ENCODE measurements at places on chromosomes 16 and 17.

- DNase-seq = no peak
These were observed 34.7 kb upstream of the POLR3E start for GRCh38 chr16:22262460-22262859.

DNA sequence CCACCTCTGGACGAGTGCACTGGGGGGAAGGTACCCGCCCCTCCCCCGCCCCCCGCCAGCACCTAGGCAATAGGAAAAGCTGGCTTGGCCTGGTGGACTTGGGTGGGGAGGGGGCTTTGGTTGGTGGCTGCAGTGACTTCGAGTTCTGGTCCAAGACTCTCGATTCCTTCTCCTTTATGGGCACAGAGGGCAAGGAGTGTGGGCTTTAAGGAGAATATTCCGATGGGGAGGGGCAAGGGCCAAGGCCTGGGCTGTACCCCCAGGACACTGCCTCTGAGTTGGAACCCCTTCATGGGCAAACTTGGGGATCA is 409 bp downstream of the ACSF2 start:
- DNase-seq = no peak

DNA sequence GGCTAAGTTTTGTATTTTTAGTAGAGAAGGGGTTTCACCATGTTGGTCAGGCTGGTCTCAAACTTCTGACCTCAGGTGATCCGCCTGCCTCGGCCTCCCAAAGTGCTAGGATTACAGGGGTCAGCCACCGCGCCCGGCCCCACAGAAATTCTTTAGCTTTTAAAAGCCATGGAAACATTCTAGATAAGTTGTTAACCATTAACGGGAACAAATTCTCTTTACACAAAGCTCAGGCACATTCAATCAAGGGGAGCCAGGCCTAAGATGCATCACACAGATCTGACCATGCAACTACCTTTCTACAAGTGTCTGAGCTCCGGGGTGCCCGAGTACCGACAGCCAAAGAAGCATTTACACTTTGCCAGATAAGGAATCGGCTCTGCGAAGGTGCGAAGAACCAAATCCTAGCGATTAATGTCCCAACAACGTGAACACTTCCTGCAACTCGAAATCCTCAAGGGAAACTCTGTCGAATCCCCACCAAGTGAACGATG is 1.0 kb downstream of the EMC8 start:
- no peak for DNase-seq

DNA sequence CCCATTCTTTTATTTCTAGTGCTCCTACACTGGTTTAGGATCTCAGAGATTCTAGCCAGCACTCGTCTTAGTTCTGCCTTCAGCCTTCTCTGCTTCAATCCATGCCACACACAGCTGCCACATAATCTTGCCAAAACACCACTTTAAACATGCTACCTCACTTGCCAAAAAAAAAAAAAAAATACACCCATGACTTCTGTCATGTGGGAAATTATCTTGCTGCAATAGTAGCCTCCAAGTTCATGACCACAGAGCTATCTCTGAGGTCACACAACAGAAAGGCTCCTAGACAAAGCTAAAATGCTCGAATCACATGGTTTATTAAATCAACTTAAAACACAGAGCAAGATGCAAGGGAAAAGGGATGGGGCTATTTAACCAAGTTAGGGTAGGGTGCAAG is 18.1 kb downstream of the FZD2 start:
- no peak for DNase-seq

DNA sequence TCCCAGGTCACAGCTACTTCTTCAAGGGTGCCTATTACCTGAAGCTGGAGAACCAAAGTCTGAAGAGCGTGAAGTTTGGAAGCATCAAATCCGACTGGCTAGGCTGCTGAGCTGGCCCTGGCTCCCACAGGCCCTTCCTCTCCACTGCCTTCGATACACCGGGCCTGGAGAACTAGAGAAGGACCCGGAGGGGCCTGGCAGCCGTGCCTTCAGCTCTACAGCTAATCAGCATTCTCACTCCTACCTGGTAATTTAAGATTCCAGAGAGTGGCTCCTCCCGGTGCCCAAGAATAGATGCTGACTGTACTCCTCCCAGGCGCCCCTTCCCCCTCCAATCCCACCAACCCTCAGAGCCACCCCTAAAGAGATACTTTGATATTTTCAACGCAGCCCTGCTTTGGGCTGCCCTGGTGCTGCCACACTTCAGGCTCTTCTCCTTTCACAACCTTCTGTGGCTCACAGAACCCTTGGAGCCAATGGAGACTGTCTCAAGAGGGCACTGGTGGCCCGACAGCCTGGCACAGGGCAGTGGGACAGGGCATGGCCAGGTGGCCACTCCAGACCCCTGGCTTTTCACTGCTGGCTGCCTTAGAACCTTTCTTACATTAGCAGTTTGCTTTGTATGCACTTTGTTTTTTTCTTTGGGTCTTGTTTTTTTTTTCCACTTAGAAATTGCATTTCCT is 3.4 kb upstream of the LPCAT2 start:
- DNase-seq = no peak

- DNase-seq = no peak
These were observed 16.0 kb upstream of the SP6 start for GRCh38 chr17:47866941-47867340.

DNA sequence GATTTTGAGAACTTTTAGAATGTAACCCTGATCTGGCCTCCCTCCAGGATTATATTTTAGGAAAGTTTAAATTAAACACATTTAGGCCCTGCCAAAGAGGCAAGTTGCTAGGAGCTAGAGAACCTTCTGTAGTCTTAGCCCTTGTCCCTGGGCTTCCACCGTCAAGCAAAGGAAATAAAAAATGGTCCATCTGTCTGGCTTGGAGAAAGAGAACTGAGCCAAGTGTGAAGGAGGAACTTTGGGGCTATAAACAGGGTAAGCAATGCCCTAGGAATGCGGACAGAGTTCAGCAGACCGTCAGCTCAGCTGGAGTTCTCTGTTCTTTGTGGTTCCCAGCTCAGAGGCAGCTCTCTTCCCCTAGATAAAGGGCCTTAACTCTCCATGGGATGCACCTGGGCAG is 29.6 kb downstream of the RCVRN start:
- no peak for DNase-seq

DNA sequence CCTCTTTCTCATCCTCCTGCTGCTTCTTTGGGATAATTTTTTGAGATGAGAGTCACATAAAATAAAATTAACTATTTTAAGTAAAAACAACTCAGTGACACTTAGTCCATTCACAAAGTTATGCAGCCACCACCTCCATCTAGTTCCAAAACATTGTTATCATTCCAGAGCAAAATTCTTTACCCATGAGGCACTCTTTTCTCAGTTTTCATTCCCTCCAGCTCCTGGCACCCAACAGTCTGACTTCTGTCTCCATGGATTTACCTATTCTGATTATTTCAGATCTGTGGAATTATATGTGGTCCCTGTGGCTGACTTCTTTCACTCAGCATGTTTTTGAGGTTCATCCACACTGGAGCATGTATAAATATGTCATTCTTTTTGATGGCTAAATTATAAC is 239.9 kb upstream of the DYNLRB2 start:
- DNase-seq = no peak

GRCh38 chr16:69727916-69728270 is 1.5 kb upstream of the NQO1 start:
- DNase-seq = no peak

GRCh38 chr16:892006-892405 is 78.8 kb downstream of the LMF1 start:
- DNase-seq = no peak

- DNase-seq = no peak
These were observed 28.0 kb downstream of the SOX8 start for GRCh38 chr16:1009358-1010150.

DNA sequence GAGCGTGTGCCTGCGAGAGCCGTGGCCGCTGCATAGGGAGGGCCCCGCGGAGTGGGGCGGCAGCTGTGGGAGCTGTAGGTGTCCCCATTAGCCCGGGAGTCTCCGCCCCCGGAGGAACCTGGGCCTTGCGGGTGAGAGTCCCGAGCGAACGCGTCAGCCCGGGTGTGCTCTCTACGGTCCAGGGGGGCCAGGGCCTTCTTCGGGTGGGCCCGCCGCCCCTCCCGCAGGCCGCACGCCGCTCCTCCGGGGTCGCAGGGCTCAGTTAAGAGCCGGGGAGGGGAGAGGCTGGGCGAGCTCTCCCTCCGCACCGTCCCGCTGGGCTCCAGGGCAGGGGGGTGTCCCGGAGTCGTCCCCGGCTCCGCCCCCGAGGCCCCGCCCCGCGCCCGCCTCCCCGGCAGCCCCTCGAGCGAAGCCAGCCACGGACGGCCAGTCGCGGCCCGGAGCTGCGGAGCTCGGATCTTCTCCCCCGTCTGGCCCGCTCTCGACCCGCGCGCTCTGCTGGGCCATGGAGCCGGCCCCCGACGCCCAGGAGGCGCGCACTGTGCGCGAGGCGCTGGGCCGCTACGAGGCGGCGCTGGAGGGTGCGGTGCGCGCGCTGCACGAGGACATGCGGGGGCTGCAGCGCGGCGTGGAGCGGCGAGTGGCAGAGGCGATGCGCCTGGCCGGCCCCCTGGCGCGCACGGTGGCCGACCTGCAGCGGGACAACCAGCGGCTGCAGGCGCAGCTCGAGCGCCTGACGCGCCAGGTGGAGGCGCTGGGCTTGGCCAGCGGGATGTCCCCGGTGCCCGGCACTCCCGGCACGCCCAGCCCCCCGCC is at the start of gene SMTNL2:
SMTNL2 (plus strand) TSS at position 429 of the 816 bp plus-strand sequence; CDS start at position 506, 77 bp downstream.
- no peak for DNase-seq

DNA sequence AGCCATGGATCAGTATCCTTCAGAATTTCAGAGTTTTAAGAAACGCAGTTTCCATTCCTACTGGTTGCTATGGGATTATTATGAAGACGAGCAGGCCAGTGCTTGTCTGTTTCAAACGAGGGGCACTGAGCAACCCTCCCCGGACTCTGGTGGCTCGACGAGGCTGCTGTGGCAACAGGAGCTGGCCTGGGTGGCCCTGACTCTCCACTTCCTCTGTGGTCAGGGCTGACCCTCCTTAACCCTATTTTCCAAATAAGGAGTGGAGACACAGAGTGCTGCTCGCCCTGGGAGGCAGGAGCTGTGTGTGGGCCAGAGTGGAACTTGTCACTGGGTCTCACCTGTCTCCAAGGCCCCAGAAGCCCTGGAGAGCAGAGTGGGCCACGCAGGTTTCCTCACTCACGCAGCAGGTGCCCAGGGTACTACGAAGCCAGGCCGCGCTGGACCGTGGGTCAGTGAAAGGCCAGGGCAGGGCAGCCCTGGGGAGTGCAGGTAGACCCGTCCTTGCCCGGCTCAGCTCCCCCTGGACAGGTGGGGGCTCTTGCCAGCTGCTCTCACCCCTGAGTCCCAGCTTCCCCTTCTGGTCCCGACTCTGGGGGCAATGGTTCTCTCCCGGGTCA is 3.3 kb downstream of the GALNS start:
- DNase-seq = no peak

- no peak for DNase-seq
These were observed 38.0 kb upstream of the MNT start for GRCh38 chr17:2438823-2439222.
